H1 (cell line): ENCODE measurements at places on chromosomes 4 and X. TPM values are rescaled to one million over a fixed set of nuclear protein-coding genes. Genes with fewer than 3 reads are reported as not detected.

CNGA1 gene
- 0.17 and 0.63 TPM in 2 replicates for polyA plus RNA-seq

TCEAL1 gene
- polyA plus RNA-seq: 3.0 and 4.1 TPM in 2 replicates

WDR17 gene
- 1.4 TPM in 2 replicates for polyA plus RNA-seq

EDA gene
- polyA plus RNA-seq: 7.5 and 7.8 TPM in 2 replicates

GLRA3 gene
- 0.02 TPM in 1 of 2 replicates, not detected in the other for polyA plus RNA-seq

SULT1E1 gene
- not detected in 2 replicates for polyA plus RNA-seq

CPEB2 gene
- 0.31 and 0.39 TPM in 2 replicates for polyA plus RNA-seq

CLTRN gene
- 0.58 and 1.2 TPM in 2 replicates for polyA plus RNA-seq

GPC4 gene
- polyA plus RNA-seq: 46.8 and 52.0 TPM in 2 replicates

SPARCL1 gene
- 0.36 and 0.51 TPM in 2 replicates for polyA plus RNA-seq

PCDH10 gene
- 2.2 and 3.0 TPM in 2 replicates for polyA plus RNA-seq

SPP1 gene
- 10.1 and 13.7 TPM in 2 replicates for polyA plus RNA-seq

XAGE2 gene
- polyA plus RNA-seq: not detected in 2 replicates

AMTN gene
- not detected in 2 replicates for polyA plus RNA-seq

KIT gene
- polyA plus RNA-seq: 10.2 and 14.4 TPM in 2 replicates

AREG gene
- polyA plus RNA-seq: not detected in 2 replicates

JAKMIP1 gene
- polyA plus RNA-seq: 2.5 and 2.7 TPM in 2 replicates

TEX13C gene
- polyA plus RNA-seq: 0.02 and 0.03 TPM in 2 replicates

WNK3 gene
- polyA plus RNA-seq: 3.7 and 5.5 TPM in 2 replicates

INTS12 gene
- 8.3 and 12.3 TPM in 2 replicates for polyA plus RNA-seq

ADD1 gene
- polyA plus RNA-seq: 113 and 219 TPM in 2 replicates

GLOD5 gene
- polyA plus RNA-seq: 0.18 and 0.35 TPM in 2 replicates

PCDH18 gene
- polyA plus RNA-seq: 26.8 and 28.8 TPM in 2 replicates

TRIM60 gene
- not detected in 2 replicates for polyA plus RNA-seq

ZNF157 gene
- 0.47 and 0.67 TPM in 2 replicates for polyA plus RNA-seq

KLHL4 gene
- 4.4 and 8.8 TPM in 2 replicates for polyA plus RNA-seq

HS6ST2 gene
- polyA plus RNA-seq: 3.9 and 5.6 TPM in 2 replicates

GPC3 gene
- polyA plus RNA-seq: 60.0 and 64.8 TPM in 2 replicates

VCX gene
- 0.22 TPM in 1 of 2 replicates, not detected in the other for polyA plus RNA-seq

BTK gene
- polyA plus RNA-seq: 0.03 and 0.06 TPM in 2 replicates
